ENCODE measurements at places on chromosomes 16 and 17.

DNA sequence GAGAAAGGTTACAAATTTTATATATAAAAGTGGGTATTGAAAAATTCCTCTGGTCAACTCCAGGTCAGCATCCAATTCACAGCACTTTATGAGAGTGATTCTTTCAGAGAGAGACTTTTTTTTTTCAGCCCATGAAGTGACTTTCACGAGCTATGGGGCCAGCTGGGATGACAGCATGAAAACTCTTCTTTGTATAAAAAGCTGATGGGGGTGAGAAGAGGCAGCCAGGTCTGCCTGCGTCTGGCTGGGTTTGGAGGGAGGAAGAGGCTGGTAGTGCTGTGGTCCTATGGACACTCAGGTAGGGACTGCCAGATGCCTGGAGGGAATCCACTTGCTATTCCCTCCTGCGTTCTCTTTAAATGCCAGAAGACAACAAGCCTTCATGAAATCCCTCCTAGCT, 250.6 kb downstream of the UTP18 start:
- H3K36me3 ChIP-seq, result no peaks in the 10 kb centered on the region
- no peak for DNase-seq
- no peaks in the 10 kb centered on the region for H3K4me1 ChIP-seq

DNA sequence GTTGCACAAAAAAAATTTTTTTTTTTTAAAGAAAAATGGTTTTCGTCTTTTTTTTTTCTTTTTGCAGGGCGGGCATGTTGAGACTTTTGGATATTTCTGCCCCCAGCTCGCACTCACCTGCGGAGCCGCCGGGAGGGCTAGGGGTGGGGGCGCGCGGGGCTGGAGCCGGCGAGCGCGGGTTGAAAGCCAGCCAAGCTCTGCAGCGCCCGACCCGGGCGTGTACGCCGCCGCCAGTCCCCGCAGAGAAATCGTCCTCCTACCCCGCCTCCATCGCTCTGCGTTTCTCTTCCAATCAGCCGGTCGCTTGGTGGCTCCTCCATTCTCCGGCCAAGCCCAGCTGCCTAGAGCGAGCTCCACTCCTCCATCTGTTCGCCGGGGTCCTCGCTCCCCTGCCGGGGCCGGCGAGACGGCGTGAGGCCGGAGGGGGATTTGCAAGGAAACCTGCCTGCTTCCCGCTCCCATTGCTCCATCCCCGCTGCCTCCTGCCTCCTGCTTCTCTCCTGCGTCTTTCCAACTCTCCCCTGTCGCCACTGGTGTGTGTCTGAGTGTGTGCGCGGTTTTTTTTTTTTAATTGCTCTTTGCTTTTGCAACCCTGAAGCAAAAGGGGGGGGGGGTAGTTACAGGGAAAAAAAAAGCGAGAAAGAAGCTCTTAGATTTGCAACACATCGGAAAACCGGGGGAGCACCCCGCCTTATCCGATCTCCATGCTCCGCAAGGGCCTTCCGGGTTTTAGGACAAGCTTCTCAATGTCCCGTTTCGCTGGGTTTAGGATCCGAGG, 1.8 kb upstream of the UBTF start:
- no peak for DNase-seq
- peak overlapping the region; percentile 70 for H3K27ac ChIP-seq
- peak overlapping the region; percentile 84 for H3K4me3 ChIP-seq
- H3K27me3 ChIP-seq, result no peaks in the 10 kb centered on the region

DNA sequence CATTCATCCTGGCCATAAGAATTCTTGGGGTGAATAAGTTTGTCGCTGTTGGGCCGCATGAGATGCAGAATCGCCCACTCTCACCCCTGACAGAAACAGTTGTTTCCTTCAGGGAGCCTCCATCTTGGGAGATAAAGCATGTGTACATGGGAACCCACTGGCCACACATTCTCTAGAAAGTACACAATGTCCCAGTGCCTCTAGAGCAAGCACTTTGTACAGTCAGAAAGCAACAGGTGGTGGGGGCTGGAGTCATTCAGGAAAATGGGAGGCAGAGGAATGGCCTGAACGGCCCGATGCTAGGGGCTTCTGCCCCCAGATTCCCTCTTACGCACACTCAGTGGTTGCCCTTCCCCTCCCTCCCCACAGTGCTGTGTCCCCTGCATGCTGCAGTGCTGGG, 16.1 kb downstream of the ACE start:
- no peaks in the 10 kb centered on the region for H3K4me1 ChIP-seq
- DNase-seq, result no peak
- H3K27ac ChIP-seq, result no peak overlapping the region
- peaks cover 18% of the 10 kb centered on the region for H3K27me3 ChIP-seq

DNA sequence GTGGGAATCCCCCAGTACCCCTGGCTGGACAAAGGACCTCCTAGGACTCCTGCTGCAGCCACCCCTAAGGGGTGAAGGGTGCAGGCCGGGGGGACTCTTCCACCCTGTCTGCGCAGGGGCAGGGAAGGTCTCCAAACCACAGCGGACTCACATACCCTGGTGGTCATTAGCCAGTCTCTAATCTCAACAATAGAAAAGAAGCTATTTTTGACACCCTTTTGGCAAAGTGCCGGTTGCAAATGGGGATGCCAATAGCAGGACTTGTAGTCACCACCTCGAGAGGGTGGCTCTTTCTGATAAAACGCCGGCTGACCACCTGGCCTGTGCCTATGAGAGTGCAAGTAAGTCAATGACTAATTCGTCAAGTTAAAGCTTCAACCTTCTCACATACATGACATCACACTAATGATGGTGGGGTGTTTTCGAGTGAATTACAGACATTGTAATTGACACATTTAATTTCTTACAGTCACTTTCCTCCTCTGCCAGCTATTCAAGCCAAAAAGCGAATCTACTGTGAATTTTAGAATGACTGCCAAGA, 23.1 kb upstream of the DNAH17 start:
- no peak overlapping the region for H3K4me3 ChIP-seq

DNA sequence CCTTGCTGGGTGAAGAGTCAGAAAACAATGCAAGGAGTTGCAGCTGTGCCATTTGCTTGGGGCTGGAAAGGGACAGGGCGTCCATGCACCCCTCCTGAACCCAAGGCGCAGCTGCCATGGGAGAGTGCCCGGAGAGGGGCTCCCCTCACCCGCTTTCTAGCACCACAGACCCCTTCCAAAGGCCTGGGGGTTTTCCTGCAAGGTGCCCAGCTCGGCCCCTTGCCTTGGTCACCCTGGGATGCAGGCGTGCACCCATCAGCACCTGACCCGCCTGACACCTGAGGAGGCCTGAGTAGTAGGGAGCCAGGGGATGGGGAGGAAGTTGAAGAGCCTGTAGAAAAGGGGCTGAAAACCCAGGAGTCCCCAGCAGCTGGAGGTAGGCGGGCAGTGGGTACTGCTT, 30.3 kb downstream of the TMEM186 start:
- DNase-seq, result no peak
- H3K27ac ChIP-seq, result no peak overlapping the region
- no peaks in the 10 kb centered on the region for H3K36me3 ChIP-seq
- H3K4me3 ChIP-seq, result no peak overlapping the region
- no peaks in the 10 kb centered on the region for H3K4me1 ChIP-seq
